ENCODE measurements at places on chromosomes 6 and 20.

DNA sequence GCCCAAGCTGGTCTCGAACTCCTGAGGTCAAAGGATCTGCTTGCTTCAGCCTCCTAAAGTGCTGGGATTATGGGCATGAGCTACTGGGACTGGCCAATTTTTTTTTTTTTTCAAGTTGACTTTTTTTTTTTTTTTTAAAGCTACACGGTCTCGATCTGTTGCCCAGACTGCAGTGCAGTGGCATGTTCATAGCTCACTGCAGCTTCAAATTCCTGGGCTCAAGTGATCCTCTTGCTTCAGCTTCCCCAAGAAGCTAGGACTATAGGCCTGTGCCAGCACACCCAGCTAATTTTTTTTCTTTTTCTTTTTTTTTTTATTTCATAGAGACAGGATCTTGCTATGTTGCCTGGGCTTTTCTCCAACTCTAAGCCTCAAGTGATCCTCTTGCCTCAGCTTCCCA is 59.5 kb downstream of the NCOA3 start:
- peak; percentile 52 for DNase-seq

GRCh38 chr6:154429711-154430110 is 73.1 kb upstream of the IPCEF1 start:
- DNase-seq, result no peak

DNA sequence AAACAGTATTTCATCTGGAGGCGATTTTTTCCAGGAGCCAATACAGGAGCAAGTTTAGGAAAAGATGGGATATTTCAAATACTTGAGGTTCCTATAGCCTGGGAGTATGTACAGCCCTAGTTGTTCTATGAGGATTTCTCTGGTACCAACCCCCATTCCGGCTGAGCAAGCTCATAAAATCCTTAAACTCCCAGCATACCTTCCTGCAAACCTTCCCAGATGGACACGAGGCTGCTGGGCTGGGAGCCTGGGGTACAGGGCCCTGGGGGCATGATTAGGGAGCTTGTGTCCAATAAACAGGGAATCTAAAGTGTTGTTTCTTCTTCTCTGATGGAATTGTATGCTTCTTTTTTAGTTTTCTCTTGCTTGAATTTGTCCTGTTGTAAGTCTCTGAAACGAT is 1.5 kb downstream of the PRRC2A start:
- no peak for DNase-seq

- DNase-seq, result no peak
Observed at GRCh38 chr20:8399947-8400346, 267.9 kb downstream of the PLCB1 start.

DNA sequence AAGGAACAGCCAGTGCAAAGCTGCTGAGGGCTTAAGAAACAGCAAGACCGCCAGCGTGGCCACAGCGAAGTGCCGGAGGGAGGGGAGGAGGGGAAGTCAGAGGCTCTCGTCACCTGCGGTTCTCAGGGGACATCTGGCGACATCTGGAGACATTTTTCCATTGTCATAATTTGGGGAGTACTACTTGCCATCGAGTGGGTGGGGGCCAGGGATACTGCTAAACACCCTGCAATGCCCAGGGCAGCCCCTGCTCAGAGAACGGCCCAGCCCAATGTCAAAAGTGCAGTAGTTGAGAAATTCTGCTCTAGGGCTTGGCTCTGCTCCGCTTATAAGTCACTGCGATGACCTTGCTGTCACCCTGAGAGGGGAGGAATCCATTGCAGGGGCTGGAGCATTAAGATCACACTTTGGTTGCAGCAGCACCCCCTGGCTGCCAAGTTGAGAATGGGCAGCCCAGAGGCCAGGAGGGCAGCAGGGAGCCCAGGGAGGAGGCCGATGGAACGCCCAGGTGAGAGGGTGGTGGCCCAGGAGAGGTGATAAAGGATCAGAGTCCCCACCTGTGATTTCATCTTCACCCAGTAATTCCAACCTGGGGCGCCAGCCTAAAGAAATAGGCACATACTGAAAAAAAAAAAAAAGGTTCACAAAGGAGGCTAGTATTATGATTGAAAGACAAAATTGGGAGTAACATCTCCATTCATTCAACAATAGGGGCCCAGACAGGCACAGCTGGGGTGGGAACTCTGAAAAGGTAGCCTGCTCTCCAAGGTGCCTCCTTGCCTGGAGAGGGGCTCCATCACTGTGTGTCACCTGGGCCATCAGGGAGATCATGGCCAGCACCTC is 218.2 kb downstream of the BMP7 start:
- peak; percentile 49 for DNase-seq

- DNase-seq, result no peak
Observed at GRCh38 chr6:167350275-167350696, 25.4 kb downstream of the TTLL2 start.

DNA sequence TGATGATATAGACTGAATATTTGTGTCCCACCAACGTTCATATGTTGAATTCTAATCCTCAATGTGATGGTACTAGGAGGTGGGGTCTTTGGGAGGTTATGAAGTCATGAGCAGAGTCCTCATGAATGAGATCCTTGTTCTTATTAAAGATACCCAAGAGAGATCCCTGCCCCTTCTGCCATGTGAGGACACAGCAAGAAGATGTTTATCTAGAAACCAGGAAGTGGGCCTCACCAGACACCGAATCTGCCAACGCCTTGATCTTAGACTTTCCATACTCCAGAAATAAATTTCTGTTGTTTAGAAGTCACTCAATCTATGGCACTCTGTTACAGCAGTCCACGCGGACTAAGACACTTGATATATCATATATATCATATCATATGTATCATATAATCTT is 67.7 kb upstream of the GCM1 start:
- DNase-seq, result no peak
